ENCODE measurements at places on chromosomes 13 and 19. TPM values are rescaled to one million over a fixed set of nuclear protein-coding genes. Genes with fewer than 3 reads are reported as not detected.

DNA sequence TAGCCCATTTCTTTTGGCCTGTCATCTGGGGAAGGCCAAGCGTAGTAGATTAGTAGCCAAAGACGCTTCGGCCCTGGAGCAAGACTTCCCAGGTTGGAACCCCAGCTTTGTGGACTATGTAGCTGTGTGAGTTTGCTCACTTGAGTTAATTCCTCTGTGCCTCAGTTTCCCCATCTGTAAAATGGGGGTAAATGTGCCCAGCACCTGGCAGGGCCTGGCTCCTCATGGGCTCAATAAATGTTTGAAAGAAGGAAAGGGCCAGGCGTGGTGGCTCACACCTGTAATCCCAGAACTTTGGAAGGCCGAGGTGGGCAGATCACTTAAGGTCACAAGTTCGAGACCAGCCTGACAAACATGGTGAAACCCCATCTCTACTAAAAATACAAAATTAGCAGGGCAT lies 14.9 kb upstream of the HNRNPM start:
- no peak overlapping the region for H3K4me3 ChIP-seq
- H3K4me1 ChIP-seq: no peaks in the 10 kb centered on the region
- no peak for DNase-seq
- no peak overlapping the region for H3K27ac ChIP-seq
- H3K27me3 ChIP-seq: no peaks in the 10 kb centered on the region
- no peaks in the 10 kb centered on the region for H3K36me3 ChIP-seq

GRCh38 chr13:50512474-50513299 lies 330.8 kb downstream of the DLEU7 start:
- no peaks in the 10 kb centered on the region for H3K4me1 ChIP-seq
- no peaks in the 10 kb centered on the region for H3K27me3 ChIP-seq
- no peak overlapping the region for H3K4me3 ChIP-seq
- DNase-seq: no peak

DNA sequence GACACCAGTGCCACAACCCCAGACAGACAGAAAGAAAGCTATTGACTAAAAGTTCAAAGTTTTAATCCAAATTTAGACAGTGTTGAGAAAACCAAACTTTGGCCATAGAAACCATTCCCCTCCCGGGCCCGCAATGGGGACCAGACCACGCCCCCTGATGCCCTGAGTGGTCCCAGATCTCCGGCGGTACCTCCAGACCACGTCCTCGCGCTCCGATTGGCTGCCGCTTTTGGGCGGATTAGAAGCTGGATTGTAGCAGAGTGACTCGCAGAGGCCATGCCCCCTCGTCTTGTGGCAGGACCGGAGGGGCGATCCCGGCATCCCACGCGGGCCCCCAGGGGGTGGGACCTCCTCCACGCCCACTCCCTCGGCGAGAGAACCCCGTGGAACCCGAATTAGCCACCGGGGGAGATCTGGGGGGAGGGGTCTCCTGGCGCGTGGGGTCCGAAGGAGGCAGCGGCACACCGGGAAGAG lies 797 bp upstream of the HSD17B14 start:
- peak overlapping the region; percentile 91 for H3K27ac ChIP-seq
- peak overlapping the region; percentile 61 for H3K4me3 ChIP-seq
- H3K4me1 ChIP-seq: peaks cover 3% of the 10 kb centered on the region

- no peaks in the 10 kb centered on the region for H3K36me3 ChIP-seq
- no peak overlapping the region for H3K27ac ChIP-seq
- DNase-seq: no peak
- no peaks in the 10 kb centered on the region for H3K27me3 ChIP-seq
Observed at GRCh38 chr13:109148243-109148642, 518.8 kb downstream of the MYO16 start.

- no peaks in the 10 kb centered on the region for H3K36me3 ChIP-seq
- DNase-seq: no peak
- 0 out of 2 replicates have a peak, but pooled peaks cover 5% of the 10 kb centered on the region for H3K4me1 ChIP-seq
- H3K27ac ChIP-seq: no peak overlapping the region
Observed at GRCh38 chr19:14369399-14370168, 11.7 kb upstream of the ADGRE5 start.

DNA sequence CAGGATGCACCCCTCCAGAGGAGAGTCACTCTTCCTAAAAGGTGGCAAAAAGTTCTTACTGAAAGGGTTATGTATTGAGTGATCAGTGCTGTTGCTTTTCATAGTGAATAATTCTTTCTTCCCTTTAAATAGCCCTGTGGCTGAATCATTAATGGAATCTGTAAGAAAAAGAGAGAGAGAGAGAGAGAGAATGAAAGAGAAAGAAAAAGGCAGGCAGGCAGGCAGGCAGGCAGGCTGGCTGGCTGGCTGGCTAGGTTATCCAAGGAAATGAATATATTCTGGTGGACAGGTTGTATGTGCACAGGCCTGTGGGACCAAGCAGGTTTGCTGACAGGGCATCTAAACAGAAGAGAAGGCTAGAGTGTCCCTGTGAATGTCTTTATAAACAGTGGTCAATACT lies 100.5 kb downstream of the DLEU7 start:
- no peak overlapping the region for H3K27ac ChIP-seq
- no peaks in the 10 kb centered on the region for H3K36me3 ChIP-seq
- DNase-seq: no peak
- no peaks in the 10 kb centered on the region for H3K27me3 ChIP-seq
- H3K4me1 ChIP-seq: no peaks in the 10 kb centered on the region

GRCh38 chr13:32423592-32423991 lies 4.3 kb downstream of the N4BP2L1 start:
- no peaks in the 10 kb centered on the region for H3K36me3 ChIP-seq
- H3K4me3 ChIP-seq: no peak overlapping the region
- H3K4me1 ChIP-seq: peaks cover 17% of the 10 kb centered on the region
- H3K27ac ChIP-seq: no peak overlapping the region
- H3K27me3 ChIP-seq: peaks cover 18% of the 10 kb centered on the region

GRCh38 chr19:3094601-3095440 lies 659 bp downstream of the GNA11 start:
- no peak overlapping the region for H3K27ac ChIP-seq
- peaks cover 14% of the 10 kb centered on the region for H3K4me1 ChIP-seq
- DNase-seq: no peak
- H3K36me3 ChIP-seq: no peaks in the 10 kb centered on the region
- peak overlapping the region; percentile 81 for H3K4me3 ChIP-seq

DNA sequence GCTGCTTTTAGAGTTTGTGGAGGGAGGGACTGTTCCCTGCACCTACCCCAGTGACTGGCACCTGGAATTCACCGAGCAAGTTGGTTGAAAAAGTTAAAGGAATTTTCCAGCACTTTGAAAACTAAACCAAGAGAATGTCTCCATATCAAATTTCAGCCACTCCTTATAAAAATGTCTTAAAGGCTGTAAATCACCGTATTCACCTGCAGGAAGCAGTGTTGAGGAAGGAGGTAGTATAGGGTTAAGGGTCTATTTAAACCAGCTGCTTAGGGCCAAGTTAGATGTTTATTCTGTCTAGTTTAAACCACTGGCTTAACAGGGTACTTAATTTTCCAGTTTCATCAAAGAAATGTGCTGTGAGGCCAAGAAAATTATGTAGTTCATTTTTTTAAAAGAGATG lies 3.8 kb upstream of the RAB20 start:
- no peak overlapping the region for H3K4me3 ChIP-seq
- no peak overlapping the region for H3K27ac ChIP-seq
- H3K36me3 ChIP-seq: no peaks in the 10 kb centered on the region
- H3K4me1 ChIP-seq: peaks cover 14% of the 10 kb centered on the region
- H3K27me3 ChIP-seq: no peaks in the 10 kb centered on the region
- peak; percentile 74 for DNase-seq

DNA sequence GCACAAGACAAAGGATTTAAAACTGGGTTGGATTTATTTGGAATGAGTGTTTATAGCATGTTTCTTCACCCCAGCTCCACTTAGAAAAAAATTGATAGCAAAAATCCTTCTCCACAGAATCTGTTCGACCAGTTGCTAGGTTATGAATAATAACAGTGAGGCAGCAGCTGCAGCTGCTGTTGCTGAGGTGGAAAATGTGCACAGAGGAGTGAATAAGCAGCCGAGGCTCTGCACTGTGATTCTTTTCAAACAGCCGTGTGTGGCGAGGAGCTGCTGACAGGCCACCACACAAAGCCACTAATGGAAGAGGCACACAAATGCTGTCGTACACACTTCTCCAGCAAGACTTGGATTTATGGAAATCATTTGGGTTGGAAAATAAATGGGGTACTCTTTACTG lies 6.4 kb upstream of the RASL11A start:
- peaks cover 5% of the 10 kb centered on the region for H3K27me3 ChIP-seq
- DNase-seq: no peak
- no peaks in the 10 kb centered on the region for H3K36me3 ChIP-seq
- no peak overlapping the region for H3K4me3 ChIP-seq
- no peak overlapping the region for H3K27ac ChIP-seq

Gene LGALS4
- total RNA-seq: 0.87 TPM

Gene SIGLEC9
- total RNA-seq: not detected

Gene PLPP2
- total RNA-seq: 82.6 TPM

Gene RAB3A
- total RNA-seq: 11.6 TPM

Gene ZNF66
- total RNA-seq: 67.3 TPM

Gene HSPBP1
- total RNA-seq: 91.1 TPM

Gene GPR18
- not detected for total RNA-seq

Gene FUT6
- total RNA-seq: not detected

Gene UQCRFS1
- total RNA-seq: 49.4 TPM

Gene CEACAM3
- not detected for total RNA-seq

Data from GM23338 (cell line).